ENCODE measurements at places on chromosomes 6 and 20.

GRCh38 chr20:2822073-2822472 lies 5.9 kb downstream of the TMEM239 start:
- DNase-seq = no peak

DNA sequence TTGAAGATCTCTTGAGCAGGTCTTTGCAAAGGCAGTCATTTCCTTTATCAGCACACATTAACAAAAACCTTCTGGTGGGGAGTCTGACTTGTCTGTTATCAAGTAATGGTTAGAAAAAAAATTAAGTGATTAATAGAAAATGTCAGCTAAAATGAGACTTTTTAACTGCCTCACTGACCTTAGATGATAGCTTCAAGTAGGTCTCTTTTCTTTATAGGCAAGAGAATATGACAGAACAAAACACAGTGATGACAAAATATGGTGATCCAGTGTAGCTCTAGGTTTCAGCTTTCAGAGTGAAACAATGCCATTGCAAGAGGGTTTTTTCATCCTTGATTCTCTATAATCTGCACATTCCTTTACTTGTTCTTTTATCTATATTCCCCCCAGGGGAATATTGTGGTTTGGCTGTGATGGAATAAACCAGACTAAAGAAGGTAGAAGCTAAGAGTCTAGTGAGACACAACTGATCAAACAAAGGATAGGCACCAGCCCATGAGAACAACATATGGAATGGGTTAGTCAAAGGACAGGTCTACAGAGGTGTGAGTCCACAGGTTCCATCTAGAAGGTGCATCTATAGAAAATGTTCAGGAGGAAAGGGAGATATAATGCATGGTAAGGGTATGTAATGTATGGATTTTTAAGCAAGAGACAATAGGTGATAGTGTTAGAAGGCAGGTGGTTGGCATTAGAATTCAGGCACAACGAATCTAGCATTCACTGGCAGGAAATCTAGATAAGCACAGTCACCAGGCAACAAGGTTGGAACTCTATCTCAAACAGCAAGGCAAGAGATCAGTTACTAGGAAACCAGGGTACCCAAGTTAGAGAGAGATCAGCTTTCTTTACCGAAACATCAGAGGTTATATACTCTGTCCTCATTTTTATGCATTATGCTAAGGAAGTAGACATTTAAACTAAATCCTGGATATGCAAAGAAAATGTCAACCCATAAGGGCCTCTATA lies 228.9 kb upstream of the SMLR1 start:
- DNase-seq = no peak

GRCh38 chr20:36336954-36337704 lies 31.0 kb downstream of the DLGAP4 start:
- DNase-seq = no peak

DNA sequence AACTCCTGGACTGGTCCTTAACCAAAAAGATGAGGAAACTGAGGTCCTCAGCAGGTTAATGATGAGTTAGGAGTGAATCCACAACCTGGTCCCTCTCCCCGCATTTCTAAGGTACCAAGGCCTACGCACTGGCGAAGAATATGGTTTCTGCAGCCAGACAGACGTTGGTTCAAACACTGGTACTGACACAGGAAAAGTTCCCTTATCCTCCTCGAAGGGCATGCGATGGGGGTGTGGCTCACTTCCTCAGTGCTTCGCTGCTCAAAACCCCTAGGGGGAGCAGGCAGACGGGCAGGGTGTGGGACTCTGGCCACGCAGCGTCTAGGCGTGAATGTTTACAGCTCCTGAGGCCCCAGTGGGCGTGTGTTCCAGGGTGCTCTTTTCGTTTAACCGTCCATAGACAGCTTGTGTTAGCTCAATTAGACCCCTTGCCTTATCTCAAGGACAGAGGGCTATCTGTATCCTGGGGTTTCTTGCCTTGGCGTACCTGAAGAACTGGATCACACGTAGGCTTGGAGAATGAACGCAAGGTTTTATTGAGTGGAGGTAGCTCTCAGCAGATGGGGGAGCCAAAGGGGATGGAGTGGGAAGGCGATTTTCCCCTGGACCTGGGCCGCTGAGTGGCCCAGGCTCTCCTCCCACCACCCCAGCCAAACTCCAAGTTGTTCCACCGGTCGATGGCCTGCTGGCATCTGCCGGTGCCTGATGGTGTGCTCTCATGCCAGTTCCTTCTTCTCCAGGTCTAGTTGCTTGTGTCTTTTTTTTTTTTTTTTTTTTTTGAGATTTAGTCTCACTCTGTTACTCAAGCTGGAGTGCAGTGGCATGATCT lies 31.8 kb upstream of the PTPN1 start:
- DNase-seq = peak; percentile 35

- no peak for DNase-seq
These were observed 162.4 kb upstream of the CDYL start for GRCh38 chr6:4613795-4614194.

DNA sequence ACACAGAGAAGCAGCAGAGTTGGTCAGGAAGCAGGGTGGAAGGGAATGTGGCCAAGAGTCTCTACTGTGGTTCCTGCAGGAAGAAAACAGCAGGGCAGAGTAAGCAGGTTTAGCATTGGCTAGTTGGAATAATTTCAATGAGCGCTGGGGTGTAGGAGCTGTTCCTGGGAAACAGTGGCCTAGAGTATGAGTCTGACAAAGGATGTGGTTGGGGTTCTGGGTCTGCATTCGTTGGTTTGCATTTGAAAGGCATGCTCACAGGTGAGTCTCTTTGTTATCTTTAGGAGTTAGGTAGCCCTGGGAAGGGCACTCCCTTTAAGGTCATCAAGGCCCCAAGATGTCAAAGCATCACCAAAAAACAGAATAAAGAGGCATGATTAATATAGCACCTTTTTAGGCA lies 911.6 kb upstream of the SLC35B3 start:
- DNase-seq = no peak

DNA sequence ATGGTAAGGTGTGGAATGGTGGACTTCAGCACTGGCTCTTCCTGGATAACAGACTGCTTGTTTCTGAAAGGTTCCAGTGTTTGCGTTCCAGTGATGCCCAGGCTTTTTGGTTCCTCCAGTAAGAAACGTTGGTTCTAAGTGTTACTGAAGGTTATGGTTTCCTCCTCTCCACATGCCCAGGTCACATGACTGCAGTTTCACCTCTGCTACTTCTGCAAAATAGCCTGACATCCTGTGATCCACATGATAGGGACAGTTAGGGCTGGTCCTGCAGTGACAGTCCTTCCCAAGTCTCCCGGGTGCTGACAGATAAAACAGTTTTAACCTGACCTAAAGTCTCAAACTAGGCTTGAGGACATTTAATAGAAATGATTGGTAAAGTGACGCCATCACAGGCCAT lies 132.2 kb upstream of the CST7 start:
- no peak for DNase-seq

DNA sequence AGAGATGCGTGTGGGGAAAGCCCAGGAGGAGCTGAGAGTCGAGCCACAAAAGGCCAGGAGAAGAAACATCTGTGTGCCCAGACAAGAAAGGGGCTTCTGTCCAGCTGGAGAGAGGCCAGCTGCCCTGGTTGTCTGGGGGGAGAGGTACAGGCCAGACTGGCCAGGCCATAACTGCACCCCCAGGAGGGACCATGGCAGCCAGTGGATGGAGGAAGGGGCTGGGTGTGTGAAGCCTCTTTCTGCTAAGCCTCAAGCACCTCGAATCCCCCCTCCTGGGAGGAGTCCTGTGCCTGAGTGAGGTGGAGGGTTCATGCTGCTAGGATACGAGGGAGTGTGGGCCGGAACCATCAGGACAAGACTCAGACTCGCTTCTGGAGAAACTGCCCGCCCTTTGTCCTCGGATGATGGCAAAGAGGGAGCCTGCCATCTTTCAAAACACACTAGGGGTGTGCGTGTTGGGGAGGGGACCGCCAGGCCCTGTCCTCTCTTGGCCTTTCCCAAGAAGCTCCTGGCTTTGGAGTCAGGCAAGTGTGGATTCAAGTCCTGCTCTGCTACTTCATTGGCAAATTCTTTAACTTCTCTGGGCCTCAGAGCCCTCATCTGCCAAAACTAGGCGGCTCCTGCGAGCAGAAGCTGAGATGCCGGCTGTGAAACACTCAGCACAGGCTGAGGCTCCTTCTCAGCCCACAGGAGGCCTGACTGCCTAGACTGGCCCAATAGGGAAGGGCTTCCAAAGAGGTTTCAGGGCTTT lies 90.3 kb downstream of the ASXL1 start:
- no peak for DNase-seq

DNA sequence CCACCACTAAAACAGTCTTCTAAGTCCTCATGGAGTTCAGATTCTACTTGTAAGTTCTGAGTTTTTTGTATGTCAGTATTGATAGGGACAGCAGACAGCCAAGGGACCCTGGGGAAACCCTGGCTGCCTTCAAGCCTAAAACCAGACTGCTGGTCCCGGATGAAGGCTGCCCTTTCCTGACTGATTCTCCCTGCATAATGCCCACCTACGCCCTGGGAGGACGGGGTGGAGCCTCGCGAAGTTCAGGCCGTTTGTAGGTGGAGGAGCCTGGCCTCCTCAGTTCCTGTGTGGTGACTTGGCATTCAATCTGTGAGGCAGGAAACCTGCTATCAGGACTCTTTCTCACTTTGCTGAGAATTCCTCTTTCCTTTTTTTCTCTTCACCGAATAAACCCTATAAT lies 120.3 kb upstream of the LGSN start:
- DNase-seq = no peak

DNA sequence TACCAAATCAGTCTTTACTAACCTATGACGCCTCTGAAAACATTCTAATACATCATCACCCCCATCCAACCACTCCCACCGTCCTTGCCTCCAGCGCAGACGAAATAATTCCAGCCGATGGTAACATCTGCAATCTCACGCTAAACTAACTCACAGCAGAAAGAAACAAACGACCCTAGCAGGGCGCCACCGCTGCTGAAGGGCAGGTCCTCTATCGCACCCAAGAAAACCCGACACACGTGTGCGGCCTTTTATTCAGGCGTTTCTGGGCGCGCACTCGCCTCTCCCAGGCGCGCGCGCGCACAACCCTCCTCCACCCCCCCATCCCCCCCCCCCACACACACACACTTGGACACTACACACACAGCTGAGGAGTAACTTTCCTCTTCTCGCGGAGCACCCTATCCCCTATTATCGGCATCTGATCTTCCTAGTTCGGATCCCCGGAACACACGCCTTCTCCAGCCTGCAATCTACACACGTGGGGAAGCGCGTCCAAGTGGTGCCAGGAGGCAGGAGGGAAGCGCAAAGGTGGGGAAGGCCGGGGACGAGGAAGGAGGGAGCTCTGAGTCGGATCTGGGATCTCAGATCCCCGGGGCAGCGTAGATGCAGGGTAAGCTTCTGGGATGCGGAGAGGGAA lies 1.4 kb downstream of the GFOD1 start:
- no peak for DNase-seq

GRCh38 chr20:9141921-9142320 lies 73.0 kb downstream of the PLCB4 start:
- no peak for DNase-seq

DNA sequence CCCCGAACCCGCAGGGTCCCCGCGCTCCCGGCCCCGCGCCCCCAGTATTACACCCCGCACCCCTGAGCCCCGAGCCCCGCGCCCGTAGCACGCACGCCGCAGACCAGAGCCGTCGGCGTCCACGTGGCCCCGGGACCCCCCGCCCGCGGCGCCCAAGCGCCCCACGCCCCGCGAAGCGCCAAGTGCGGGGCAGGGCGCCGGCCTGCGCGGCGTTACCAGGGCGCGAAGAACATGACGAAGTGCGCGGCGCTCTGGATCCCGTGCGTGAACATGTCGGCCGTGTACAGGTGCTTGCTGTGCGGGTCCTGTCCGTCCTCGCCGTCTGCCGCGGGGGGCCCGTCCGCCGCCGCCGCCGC lies 312 bp downstream of the TXNDC5 start:
- no peak for DNase-seq

GRCh38 chr20:46552460-46553420 lies 2.3 kb upstream of the OCSTAMP start:
- peak; percentile 4 for DNase-seq

- no peak for DNase-seq
These were observed 115.4 kb upstream of the SAMD5 start for GRCh38 chr6:147392917-147393625.

GRCh38 chr20:58894652-58895447 lies 42.3 kb downstream of the GNAS start:
- no peak for DNase-seq

DNA sequence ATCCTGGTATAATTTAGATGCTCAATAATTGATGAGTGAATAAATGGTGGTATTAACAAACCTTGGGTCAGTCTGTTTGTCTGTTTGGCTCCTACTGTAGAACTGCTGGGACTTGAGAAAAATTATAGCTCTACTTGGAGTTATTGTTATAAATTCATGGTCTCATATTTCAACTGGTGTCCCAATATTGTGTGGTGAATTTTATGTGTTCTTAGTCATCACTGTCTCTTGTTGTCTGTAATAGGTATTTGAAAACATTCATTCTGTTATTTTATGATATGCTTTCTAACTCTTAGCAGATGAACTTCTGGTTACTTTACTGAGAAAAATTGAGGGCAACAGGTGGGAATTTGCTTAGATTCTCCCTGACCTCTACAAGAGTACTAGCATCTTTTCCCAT lies 221.4 kb downstream of the CDKAL1 start:
- DNase-seq = no peak

GRCh38 chr20:10708351-10709185 lies 34.8 kb upstream of the JAG1 start:
- no peak for DNase-seq

DNA sequence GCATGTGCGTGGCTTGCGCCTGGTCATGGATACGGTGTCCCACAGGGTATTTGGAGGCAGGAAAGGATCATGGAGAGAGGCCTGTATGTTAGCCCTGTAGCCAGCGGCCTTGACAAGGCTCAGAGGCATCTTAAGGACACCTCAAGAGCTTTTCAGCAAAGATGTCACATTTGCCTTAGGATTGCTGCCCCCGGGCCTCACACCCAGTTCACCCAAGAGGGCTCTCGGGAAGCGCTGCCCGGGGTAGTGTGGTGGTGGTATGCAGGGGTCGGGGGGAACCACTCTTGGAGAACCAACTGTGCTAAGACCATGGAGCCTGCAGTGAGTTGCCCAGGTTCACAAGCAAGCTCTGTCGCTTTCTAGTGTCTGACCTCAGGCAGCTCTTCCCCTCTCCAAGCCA lies 36.9 kb upstream of the VSTM2L start:
- no peak for DNase-seq

- no peak for DNase-seq
These were observed 21.7 kb downstream of the MAP1LC3A start for GRCh38 chr20:34579979-34580940.

DNA sequence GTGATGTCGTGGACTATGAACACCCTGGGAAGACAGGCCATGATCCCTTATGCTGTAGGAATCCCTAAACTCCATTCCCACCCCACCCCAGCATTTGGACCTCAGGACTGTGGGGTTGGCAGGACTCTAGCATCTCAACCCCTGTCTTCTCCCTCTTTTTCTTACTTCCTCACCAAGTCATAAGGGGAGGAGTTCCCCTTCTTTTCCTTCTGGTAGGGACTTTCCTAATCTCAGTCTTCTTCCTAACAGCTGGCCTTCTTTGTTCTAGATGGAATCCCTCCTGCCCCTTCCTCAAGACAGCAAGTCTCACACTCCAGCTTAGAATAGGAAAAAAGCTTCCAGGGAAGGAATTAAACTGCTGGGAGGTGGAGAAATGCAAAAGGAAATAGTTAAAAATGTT lies 2.3 kb upstream of the SIRPB2 start:
- DNase-seq = no peak

- no peak for DNase-seq
These were observed 28.5 kb downstream of the SF3B5 start for GRCh38 chr6:144066741-144067484.

Measured in stimulated activated CD8-positive, alpha-beta memory T cell treated with anti-CD3 and anti-CD28 coated beads, Interleukin-4, amount 100 ng/mL, for 4 hours (primary cell).